ENCODE measurements at places on chromosomes 5 and 9.

GRCh38 chr9:74303945-74304344, 193.2 kb upstream of the RORB start:
- no peak for DNase-seq

DNA sequence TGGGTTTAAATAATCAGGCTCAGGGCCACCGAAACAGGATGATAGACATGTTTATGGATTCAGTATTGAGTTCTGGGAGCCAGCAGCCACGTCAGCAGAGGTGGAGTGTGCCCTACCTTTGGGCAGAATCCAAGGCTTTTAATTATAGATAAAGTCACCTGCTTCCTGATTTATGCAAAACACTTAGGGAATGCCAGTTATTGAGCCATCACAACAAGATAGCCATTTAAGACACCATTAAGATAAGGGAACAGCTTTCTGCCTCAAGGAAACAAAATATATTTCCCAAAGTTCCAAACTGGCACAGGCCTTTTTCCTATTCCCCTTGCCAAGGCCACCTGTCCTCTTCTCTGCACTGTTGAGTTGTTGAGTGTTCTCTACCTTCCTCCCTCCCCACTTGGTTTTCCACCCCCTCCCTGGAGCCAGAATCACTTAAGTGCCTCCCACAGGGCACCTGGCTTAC, 2.4 kb downstream of the CCL28 start:
- no peak for DNase-seq

- no peak for DNase-seq
Observed at GRCh38 chr9:16811987-16812685, 58.3 kb downstream of the BNC2 start.

- DNase-seq: no peak
Observed at GRCh38 chr9:125961072-125961471, 213.9 kb downstream of the PBX3 start.

DNA sequence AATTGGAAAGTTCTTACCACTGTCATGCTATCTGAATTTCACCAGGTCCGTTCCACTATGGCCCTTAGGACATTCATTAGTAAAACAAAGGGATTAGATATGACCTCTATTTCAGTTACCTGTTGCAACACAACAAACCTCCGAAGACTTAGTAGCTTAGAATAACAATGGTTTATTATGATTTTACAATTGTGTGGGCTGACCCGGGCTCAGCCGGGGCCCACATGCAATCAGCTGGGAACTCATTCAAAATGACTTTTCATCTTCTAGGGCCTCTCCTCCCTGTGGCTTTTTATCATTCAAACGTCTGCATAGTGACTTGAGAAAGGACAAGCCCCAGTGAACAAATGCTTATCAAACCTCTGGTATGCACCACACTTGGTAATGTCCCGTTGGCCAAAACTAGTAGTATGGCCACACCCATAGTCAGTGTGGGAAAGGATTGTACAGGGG, 2.3 kb upstream of the FBXW11 start:
- DNase-seq: no peak

- DNase-seq: no peak
Observed at GRCh38 chr5:29697785-29698414, 1495.6 kb upstream of the CDH6 start.

DNA sequence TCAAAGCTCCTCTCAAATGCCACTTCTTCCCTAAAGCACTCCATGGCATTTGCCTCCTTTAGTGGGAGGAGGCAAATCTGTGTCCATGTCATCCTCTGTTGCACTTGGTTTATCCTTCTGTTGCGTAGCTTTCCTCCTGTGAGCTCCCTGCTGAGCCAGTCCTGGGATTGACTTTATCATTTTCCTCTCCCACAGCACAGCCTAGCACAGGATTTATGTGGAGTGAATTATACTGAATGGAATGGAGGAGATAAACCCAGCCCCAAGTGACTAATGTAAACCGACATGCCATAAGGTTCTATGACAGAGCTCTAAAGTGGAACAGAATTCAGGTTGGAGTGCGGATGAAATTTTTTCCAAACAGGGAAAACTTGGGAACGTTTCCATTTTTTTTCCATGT, 26.4 kb upstream of the TOMM5 start:
- no peak for DNase-seq

DNA sequence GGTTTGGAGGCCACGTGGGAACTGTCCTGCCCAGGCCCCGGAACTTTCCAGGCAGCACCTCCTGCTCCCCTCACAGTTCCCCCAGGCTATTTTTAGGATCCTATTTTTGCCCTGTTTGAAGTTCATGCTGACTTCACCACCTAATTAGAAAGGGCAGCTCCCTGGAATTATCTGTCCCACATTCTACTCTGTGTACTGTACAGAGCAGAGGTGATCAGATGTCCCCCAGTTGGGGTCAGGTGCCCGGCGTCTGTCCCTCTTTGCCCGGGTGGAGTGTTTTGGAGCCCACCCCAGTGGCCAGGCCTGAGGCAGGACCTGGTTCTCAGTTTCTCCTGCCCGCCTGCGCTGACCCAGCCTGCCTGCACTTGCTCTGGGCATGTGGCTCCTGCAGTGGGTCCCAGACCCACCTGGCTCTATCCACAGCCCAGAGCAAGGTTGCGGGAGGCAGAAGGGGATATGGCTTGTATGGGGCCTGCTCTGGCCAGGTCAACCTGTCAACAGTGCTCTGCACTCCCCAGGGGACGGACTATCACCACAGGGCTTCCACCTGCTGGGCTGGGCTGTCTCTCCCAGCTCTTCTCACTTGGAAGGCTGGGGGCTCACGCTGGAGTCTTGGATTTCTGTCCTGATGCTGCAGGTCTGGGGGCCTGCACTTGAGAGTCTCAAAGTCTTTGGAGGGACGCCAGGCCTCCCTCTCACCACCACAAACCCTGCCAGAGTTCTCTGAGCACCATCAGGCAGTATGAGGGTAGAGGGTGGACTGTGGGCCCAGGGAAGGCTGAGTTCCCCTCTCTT, 268.3 kb downstream of the GADD45G start:
- no peak for DNase-seq

GRCh38 chr5:158423623-158424200, 564.8 kb upstream of the CLINT1 start:
- DNase-seq: no peak

DNA sequence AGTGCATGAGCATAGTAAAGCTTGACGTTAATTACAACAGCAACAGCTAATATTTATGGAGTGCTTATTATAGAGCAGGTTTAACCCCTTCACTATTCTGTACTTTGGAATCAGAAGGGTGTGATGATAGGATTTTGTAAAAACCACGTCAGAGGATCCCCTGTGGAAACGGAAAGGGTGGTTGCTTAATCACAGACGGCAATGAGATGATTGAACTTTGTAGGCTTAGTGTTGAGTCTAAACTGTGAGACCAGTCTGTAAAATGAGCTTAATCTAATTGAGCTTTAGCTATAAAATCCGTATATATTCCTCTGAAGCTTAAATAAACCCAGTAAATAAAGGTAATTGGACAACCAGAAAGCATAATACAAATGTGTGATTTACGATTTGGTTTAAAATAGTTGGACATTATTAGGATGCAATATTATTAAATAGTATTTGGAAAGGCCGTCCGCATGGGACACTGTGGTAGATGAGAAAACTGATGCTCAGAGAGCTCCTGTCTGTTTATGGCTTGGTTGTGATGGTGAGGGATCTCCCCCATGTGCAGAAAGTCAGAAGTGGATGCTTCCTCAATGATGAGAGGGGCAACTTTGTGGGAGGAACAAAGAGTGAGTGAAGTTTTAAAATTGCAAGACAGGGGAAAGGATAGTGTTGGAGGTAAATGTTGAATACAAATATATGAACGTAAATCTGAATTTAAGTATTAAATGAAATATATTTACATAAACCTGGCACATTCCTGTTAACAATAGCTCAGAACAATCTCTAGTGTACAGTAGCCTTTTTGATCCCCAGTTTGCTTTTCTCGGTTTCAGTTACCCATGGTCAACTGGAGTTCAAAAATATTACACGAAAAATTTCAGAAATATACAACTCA, 23.4 kb upstream of the SCGB3A2 start:
- DNase-seq: no peak

- no peak for DNase-seq
Observed at GRCh38 chr9:125893277-125893676, 146.1 kb downstream of the PBX3 start.

DNA sequence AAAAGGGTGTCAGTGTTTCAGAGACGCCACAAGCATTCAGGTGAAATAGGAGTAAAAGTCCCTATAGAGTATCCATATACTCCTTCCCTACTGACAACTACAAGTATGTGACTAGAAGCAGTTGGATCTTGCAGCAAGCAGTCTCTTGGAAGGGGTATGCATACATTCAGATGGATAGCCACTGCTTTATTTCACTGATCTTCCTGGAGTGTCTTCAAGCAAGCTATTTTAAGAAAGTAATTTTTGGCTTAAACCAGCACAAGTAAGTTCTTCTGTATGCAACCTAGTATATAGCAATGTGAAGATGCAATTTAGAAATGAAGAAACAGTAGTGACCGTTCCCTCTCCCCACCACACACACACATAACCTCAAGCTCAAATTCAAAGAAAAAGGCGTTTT, 446.8 kb upstream of the CDH18 start:
- DNase-seq: no peak
